ENCODE measurements at places on chromosomes 6 and 20.

DNA sequence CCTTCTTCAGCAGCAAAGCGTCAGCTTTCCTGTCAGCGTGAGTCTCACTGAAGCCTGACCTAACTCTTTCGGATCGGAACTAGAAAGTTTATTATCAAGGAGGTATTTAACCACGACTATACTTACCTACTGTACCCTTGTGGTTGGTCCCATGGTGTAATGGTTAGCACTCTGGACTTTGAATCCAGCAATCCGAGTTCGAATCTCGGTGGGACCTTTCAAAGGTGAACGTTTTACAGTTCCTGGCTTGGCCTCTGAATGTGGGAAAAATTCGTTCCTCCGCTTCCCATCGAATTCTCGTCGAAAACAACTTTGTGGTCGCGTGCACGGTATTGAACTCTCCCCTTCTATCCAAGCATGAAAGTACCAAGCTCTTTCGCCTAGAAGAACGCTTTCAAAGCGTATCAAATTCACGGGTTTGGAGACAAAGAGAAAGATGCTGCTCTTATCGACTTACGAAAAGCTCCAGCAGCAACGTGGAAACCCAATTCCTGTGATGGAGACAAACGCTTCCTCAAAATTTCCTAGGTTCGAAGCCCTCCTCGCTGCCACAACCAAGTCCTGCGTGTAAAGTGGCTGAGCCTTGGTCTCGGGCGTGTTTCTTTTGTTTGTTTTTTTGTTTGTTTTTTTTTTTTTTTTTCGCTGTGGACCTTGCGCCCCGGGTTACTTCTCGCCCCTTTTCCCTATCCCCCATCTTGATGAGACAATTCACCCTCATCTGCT, 63.7 kb downstream of the GPX5 start:
- DNase-seq: peak; percentile 8

GRCh38 chr20:37571033-37571432, 43.4 kb upstream of the BLCAP start:
- no peak for DNase-seq

- peak; percentile 28 for DNase-seq
These were observed 38.0 kb downstream of the TNFAIP3 start for GRCh38 chr6:137904822-137905617.

GRCh38 chr6:154989448-154989847, 5.7 kb upstream of the TIAM2 start:
- DNase-seq: no peak

DNA sequence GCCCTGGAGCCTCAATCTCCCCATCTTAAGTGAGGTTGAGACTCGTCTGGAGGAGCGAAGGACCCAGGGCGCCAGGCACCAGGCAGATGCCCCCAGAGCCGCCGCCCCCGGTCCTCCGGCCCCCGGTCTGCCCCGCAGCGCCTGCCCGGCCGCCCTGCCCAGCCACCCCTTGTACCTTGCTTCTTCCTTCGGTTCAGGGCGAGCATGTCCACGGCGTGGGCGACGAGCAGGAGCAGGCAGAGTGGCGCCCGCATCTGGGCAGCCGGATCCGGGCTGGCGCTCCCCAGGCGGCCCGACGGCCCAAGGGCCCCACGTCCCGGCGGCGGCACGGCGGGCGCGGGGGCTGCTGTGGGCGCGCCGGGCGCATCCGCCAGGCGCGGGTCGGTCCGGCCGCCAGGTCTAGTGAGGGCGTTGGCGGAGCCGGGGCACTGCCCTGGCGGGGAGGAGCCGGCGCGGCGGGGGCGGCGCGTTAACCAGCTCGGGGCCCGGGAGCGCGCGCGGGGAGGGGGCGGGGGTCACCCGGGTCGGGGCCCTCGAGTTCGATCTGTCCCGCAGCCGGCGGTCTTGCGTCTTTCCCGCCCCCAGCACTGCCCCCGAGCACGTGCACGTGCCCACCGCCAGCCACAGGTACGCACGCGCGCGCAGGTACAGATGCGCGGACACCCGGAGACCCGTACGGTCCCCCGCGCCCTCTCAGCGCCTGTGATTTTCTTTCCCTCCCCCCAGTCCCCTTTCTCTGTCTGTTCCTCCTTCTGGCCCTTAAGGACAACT, at the start of gene RSPO4:
TSS of gene RSPO4 (minus strand) at position 401 of the 771 bp plus-strand sequence. CDS start at position 254, 147 bp downstream.
- no peak for DNase-seq

DNA sequence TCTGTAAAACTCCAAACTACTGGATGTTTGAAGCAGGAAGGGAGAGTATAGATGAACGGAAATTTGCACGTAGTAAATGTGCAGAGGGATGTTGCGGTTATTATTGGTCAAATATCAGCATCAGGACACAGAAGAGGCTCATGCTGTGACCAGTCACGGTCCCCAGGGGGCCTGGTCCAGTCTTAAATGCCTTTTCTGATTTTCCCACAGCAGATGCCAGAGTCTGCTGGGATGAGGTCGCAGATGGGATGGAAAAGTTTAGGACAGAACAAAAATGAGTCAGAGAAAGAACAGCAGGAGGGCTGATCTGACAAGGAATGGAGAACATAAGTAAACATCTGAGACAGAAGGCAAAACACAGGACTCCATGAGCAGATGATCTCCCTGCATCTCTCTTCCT, 11.7 kb upstream of the SIRPG start:
- DNase-seq: no peak

- peak; percentile 57 for DNase-seq
These were observed at the start of gene ZKSCAN4 for GRCh38 chr6:28252009-28252975. ZKSCAN4 (minus strand) TSS chr6:28252269; CDS start chr6:28251980, 289 bp downstream.

DNA sequence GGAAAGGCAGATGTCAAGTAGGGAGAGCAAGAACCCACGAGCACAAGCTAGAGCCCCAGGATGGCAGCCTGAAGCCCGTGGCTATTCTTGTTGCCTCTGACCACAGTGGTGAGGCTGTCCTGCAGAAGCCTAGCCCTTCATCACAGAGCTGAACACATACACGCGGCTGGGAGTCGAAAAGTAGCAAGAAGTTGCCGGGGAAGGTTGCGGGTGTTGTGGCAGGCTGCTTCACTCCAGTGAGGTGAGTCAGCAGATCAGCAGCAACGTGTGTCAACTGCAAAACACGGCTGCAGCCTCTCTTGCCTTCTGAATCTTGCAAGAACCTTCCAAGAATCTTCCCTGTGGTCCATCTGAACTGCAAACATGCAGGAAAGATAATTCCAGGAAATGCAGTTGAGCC, 10.6 kb upstream of the STX16 start:
- DNase-seq: no peak

GRCh38 chr20:51447097-51447764, 95.3 kb downstream of the NFATC2 start:
- no peak for DNase-seq

GRCh38 chr20:38633577-38634093, 32.0 kb downstream of the ARHGAP40 start:
- peak; percentile 28 for DNase-seq

GRCh38 chr6:72691249-72691648, 69.4 kb downstream of the KCNQ5 start:
- no peak for DNase-seq

- DNase-seq: no peak
These were observed 25.1 kb downstream of the DLGAP4 start for GRCh38 chr20:36331209-36331608.

DNA sequence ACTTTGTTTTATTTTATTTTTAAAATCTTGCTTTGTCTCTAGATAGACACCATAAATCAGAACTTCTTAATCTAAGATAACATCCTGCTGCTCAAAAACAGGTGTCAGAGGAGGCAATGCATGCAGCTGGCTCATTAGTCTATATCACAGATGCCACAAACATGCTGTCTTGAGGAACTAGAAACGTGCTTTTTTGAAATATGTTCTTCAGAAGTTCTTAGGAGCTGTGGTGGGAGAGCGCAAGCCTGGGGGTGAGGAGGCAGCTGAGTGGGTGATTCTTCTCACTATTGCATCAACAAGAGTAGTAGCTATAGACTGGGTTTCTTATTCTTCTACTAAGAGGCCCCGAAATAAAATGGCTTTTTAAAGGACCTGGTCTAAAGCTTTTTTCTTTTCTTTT, 23.4 kb downstream of the IL22RA2 start:
- DNase-seq: no peak

DNA sequence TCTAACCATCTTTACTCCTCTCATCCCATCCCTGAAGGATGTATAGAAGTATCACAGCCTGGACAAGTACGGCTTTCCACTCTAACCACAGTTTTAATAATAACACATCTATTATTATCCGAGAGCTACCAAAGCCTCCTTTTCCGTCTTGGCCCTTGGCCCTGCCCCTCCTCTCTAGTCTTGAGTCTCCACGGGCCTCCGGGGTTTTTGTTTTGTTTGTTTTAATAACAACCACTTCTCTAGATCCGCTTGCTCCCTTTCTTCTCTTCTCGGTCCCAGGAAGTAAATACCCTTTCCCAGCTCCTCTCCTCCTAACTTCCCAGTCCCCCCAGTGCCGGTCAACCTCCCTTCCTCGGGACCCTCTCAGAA, 661 bp downstream of the LCA5 start:
- no peak for DNase-seq

DNA sequence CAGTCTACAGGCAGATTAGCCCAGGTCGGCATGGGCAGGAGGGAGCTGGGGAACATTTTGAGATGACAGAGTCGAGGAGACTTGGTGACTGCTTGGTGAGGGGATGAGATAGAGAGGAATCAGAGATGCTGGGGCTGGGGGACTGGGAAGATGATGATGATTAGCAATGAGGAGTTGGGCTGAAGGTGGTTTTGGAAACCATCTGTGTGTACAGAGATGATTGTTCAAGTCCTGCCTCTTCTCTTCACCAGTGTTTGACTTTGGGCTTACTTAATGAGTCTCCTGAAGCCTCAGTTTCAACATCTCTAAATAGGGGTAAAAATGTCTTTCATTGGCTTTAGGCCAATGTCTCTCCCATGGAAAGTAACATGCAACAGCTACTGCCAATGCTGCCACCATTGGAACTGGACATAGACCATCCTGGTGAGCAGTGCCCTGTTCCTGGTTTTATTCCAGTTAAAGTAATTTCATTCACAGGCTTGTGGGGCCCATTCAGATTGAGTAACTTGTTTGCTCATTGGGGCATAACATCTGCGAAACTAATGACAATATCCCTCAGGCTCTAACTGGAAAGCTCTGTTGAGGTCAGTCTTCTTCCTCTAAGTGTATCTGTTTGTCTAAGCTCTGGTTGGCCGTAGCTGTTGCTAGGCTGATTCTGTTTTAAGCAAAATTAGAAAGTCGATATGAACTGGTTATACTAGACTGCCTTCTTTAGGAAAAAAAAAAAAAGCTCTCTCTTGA, 99.1 kb downstream of the ARMC2 start:
- no peak for DNase-seq

GRCh38 chr20:60057866-60058807, 99.9 kb downstream of the CDH26 start:
- DNase-seq: no peak

GRCh38 chr6:18577491-18577890, 190.3 kb downstream of the RNF144B start:
- no peak for DNase-seq

GRCh38 chr20:63017076-63017825, 10.5 kb upstream of the BHLHE23 start:
- DNase-seq: no peak

GRCh38 chr6:38603496-38603895, 36.2 kb downstream of the BTBD9 start:
- DNase-seq: no peak

DNA sequence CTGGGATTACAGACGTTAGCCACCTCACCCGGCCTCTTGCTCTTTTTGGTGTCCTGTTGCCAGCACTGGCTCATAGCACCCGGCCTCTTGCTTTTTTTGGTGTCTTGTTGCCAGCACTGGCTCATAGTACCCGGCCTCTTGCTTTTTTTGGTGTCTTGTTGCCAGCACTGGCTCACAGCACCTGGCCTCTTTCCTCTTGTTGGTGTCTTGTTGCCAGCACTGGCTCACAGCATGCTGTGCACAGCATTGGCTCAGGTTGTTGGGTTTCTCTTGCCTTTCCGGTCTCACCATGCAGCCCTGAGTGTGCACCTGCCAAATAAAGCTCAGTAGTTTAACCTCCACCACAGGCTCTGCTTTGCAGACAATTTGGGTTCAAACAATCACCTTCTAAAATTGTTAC, 208.2 kb downstream of the THBS2 start:
- DNase-seq: no peak

GRCh38 chr20:6590891-6591637, 176.4 kb upstream of the BMP2 start:
- DNase-seq: no peak

DNA sequence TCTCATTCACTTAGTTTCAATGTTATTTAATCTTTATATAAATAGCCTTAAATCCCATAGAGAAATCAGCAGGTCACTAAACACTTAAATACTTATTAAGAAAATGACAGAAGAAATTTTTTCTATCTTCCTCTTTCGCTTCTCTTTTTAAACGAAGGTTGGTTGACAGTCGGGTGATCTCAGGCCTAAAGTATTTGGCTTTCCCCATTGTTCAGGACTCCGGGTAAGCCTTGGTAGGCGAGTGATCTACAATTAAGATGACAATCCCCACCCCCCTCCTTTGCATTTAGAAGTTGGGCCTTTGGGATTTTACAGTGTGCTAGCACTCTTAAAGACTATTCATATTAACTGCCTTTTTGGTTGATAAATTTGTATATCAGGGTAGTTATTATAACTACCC, 19.7 kb upstream of the UTRN start:
- no peak for DNase-seq

GRCh38 chr20:45408646-45409213, 641 bp downstream of the DBNDD2 start:
- no peak for DNase-seq

DNA sequence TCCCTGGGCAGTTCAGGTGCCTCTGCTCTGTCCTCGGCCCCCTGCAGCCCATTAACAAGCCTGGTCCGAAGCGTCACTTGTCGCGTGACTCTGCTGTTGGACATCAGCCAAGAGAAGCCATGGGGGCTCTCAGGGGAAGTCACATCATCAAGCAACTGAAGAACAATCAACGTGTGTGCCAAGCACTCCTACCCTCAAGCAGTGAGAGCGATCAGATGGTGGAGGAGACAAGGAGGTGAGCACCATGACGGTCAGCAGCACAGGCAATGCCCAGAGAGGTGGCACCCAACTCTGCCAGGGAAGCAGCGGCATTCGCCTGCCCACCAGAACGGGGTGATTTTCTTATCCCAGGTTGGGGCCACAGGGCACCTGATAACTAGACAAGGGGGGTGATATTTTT, 132.7 kb downstream of the AGPAT4 start:
- DNase-seq: no peak

DNA sequence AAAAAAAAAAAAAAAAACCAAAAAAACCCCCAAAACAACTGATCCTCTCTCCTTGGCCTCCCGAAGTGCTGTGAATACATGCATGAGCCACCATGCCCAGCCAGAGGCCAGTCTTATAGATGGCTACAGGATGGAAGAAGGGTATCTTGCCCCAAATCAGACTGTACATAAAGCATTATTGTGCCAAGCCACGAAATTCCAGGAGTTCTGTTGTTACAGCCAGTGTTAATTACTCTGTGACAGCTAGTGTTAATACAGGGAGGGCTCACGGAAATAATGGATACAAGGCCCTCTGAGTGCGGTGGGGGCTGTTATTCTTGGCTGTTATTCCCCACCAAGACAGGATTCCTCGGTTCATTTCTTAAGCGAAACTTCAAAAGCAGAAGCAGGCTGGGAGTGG, 1.4 kb upstream of the CLPSL2 start:
- no peak for DNase-seq

GRCh38 chr6:3045369-3045768, 22.9 kb upstream of the RIPK1 start:
- no peak for DNase-seq

Data from stimulated activated CD4-positive, alpha-beta T cell treated with anti-CD3 and anti-CD28 coated beads, Interleukin-15, amount 100 ng/mL, for 1 hour (primary cell).